ENCODE measurements at places on chromosomes 5 and 9.
A peak's percentile ranks its signal among the peaks of the same experiment; 100 is the strongest.

- no peak for DNase-seq
Observed at GRCh38 chr5:90898326-90899013, 339.9 kb downstream of the ADGRV1 start.

GRCh38 chr5:136020383-136021015 is 8.3 kb upstream of the TGFBI start:
- DNase-seq = peak; percentile 31

DNA sequence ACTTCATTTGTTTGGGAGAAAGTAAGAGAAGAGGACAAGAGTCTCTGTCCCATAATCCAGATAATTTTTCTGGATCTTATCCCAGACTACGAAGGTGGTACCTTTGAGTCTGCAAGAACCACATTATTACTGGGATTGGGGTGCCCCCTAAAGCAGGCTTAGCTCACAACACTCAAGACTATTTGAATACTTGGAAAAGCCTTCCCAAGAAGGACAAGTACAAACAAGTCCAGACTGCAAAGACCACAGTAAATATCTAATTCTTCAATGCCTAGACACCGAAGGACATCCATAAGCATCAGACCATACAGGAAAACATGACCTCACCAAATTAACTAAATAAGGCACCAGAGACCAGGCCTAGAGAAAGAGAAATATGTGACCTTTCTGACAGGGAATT is 40.2 kb upstream of the TMED7 start:
- no peak for DNase-seq

GRCh38 chr5:96572864-96573512 is 89.2 kb upstream of the CAST start:
- DNase-seq = no peak

DNA sequence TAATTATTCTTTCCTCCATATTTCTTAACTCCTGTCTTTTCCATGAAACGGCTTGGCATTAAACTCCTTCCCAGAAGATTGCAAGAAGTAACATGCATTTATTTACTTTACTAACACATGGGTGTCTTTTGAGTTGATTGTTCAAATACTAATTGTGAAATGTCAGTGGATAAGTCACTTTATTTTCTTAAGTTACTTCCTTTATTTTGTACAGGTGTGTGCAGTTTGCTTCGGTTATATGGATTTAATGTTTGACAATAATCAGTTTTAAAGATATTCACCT is 761 bp upstream of the SHOC1 start:
- no peak for DNase-seq

DNA sequence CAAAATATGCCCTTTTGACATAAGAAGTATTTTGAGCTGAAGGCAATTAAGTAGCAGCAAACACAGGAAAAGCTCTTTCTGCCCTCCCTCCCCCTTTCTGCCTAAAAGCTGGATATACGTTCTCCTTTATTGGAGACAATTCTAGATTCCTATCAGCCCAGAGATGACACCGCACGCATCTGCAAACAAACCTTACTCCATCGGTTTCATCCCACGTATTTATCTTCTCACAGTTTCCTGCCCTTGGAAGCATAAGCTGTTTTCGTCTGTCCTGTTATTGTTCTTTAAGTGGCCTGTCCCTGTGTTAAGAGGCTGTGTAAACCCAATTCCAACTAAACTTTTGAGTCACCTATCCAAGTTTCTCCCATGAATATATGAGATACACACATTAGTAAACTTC is 11.8 kb downstream of the TBC1D9B start:
- DNase-seq = no peak

GRCh38 chr5:32538031-32538547 is 47.3 kb upstream of the SUB1 start:
- DNase-seq = peak; percentile 63

All from activated CD4-positive, alpha-beta memory T cell treated with anti-CD3 and anti-CD28 coated beads, Interleukin-2, amount 10 ng/mL, durations not matched to agents 7 days and 5 days (primary cell).